ENCODE measurements at places on chromosomes 7 and 10.

GRCh38 chr7:158369866-158370265 lies 217.8 kb downstream of the PTPRN2 start:
- DNase-seq, result no peak

- no peak for DNase-seq
Measured at GRCh38 chr7:3393862-3394261, 92.8 kb downstream of the SDK1 start.

DNA sequence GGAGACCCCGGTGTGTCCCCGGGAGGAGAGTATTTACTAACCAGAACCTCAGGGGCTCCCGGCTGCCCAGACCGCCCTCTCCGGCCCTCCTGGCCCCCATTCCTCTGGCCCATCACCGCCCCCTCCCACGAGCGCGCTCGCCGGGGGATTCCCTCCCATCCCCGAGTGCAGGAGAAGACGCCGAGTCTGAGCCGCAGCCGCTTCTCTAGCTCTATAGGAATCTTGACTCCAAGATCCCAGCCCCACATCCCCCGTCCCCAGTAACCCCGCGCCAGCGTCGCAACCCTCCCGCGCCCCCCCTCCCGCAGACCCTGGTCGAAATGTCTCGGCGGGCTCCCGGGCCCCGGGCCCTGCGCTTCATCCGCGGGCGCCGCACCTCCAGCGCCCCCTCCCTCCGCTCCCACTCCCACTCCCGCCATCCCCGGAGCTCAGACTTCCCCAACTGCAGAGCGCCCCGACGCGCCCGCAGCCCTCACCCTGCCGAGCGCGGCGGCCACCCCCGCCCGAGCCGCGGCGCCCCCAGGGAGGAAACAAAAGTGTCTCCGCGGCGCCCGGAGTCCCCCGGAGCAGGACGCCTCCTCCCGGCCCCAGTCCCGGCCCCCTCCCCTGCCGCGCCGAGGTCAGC lies 541 bp downstream of the ELMO1 start:
- DNase-seq, result peak; percentile 15

DNA sequence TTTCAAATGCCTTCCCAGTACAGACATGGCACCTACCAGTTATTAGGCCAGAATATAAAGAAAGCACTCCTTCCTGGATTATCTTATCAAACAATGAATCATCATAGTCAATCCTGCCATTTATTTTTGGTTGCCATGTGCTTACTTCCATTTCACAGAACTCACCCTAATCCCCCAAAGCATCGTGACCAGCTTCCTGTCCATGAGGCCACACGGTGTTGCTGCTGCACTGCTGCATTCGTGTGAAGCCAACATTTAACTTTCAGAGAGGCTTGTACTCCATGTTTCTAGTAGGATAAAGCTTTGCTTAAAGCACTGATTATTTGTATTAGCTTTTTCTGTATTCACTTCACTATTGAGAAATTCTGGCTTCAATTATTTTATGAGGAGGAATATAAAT lies 14.4 kb downstream of the COL28A1 start:
- no peak for DNase-seq

- no peak for DNase-seq
Measured at GRCh38 chr10:3716093-3716492, 68.9 kb downstream of the KLF6 start.

DNA sequence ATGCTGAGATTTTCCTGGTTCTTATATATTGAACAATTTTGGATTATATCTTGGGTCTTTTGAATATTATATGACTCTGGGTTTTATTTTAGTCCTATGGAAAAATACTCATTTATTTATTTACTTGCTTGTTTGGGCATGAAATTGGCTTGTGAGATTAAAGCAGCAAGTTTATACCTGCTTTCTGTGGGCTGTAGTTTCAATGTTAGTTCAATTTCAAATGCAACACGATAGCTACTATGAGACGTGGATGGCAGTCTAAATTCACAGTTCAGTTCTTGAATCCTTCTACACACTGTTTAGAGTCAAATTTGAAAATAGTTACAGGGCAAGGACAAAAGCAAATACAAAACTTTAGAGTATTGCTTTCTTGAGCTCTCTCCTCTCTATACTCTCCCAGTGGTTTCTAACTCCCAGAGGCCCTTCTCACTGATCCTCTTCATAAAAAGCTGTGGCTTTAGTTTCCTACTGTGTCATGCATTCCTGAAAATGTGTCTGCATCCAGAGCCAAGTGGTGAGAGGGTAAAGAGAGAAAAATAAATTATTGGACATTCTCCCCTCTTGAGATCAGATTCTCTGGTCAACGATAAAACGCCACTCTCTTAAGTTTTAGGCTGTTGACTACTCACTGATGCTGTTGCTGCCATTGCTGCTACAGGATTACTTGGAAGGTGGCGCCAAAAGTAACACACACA lies 34.4 kb downstream of the POLR1F start:
- DNase-seq, result no peak

GRCh38 chr10:124092860-124093773 lies at the start of gene CHST15:
CHST15 (minus strand) TSS chr10:124093598; CDS start chr10:124046212, 47,386 bp downstream.
- DNase-seq, result peak; percentile 61

GRCh38 chr10:86871563-86872183 lies 85.7 kb downstream of the MMRN2 start:
- DNase-seq, result no peak

DNA sequence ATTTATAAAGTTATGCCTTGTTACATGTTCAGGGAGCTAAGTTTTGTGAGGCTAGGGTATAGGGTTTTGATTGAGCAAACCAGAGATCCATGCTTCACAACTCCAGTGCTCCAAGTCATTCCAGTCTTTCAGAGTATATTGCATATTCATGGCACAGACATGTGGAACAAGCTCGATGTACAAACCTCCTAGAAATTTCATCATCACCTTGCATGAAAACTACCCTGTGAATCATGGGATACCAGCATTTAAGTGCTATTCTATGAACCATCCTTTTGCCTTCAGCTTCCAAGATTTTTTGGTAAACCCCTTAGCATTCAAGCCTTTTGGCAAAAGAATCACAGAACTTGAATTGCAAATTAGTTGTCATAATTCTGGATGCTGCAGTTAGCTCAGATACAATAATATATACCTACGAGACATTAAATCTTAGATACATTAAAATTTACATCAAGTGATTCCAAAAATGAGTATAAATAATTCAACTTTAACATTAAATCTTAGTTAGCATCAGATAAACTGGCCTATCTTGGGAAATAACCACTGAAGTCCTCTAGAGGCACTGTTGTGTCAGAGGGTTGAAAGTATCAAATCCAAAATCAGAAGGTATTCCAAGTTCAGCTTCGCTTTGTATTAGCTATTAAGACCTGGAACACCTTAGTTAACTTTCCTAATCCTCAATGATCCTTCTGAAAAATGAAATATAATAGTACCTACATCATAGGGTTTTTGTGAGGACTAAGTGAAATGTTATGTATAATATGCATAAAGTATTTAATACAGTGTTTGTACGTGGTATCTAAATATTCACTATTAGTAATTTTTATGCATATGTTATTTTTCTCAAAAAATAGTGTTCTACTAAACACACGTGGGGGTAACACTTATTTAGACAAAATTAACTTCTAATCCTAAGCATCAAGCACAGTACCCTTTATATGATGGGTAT lies 55.5 kb upstream of the CABCOCO1 start:
- no peak for DNase-seq

DNA sequence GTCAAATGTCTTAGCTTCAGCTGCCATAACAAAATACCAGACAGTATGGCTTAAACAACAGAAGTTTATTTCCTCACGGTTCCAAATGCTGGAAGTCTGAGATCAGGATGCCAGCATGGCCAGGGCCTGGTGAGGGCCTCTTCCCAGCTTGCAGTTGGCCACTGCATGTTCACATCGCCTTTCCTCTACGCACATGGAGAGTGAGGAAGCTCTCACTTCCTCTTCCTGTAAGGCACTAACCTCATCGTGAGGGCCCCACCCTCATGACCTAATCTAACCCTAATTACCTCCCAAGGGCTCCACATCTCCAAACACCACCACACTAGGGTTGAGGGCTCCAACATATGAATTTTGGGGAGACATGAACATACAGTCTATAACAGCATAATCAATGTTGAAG lies 14.4 kb downstream of the ZNF33B start:
- no peak for DNase-seq

GRCh38 chr10:77317221-77317620 lies 320.4 kb downstream of the KCNMA1 start:
- no peak for DNase-seq

DNA sequence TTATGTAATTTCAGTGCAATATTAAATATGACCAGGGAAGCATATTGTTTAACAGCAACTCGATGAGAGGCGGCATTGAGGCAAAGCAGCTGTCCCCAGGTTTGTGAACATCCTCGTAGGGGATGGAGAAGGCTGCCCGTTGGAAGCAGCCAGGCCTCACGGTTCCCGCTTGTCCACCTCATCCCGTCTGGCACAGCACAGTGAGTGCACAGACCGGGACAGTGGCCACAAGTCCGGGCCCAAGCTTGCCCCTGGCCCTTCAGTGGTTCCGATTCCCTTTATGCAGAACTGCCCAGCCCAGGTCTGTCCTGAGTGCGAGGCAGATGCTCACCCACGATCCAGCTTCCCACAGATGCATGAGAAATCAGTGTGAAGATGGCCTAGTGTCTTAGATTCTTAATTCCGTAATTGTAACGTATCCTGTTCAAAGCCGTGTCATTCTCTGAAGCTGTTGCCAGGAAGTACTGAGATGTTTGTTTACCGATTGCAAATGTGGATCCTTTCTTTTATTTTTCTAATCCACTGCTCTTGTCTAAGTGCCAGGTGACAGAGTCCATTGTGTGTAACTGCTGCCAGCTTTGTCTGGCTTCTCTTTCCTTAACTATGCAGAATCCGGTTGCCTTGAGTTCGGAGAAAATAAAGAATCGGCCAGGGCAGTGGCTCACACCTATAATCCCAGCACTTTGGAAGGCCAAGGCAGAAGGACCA lies 35.5 kb downstream of the PFKP start:
- DNase-seq, result no peak

DNA sequence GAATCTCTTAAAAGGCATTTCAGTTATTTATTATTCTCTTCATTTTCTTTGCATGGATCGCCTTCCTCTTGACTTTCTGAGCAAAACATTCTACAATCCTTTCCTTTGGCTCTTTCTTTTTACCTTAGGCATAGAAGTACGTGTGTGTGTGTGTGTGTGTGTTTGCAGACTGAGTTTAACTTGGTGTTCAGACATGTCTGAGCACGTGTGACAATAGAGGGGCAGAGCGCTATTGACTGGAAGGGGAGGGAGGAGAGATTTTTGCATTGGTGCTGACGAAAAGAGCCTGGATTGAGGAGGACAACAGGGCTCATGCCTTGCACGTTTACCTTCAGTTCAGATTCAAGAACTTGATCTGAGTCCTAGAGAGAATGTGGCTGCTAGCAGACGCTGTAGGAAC lies 129.8 kb downstream of the SEC23IP start:
- no peak for DNase-seq

DNA sequence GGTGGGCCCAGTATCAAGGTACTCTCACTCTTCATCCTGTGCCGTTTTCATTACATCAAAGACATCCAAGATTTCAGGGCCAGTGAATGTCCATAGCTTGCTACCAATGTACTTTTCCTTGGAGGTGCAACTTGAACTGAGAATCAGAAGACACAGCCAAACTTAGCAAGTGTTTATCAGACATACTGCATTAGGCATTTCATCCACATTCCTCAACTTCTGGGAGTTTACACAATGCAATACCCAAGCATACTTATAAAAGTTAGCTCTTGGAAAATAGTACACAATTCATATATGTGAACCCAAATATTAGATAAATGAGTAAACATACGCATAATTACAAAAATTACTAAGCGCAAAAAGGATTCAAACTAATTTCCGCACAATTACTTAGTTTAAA lies 216.3 kb upstream of the RHOBTB1 start:
- no peak for DNase-seq

DNA sequence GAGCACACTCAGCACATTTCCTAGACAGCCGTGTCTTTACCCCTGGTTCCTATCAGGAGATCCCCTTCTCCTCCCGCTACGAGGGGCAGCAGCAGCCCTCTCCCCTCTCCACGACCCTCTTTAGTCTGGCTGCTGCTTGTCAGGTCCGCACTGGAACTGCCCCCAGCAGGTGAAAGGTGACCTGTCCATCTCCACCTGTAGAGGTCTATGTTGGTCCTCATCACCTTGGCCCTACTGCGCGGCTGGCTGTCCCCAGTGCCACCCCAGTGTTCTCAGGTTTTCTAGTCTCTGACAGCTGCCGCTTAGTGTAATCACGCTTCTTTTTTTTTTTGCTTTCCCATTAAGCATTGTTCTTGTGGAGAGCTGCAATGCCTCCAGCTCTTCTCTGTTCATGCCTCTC lies 545.7 kb downstream of the SDK1 start:
- DNase-seq, result no peak

DNA sequence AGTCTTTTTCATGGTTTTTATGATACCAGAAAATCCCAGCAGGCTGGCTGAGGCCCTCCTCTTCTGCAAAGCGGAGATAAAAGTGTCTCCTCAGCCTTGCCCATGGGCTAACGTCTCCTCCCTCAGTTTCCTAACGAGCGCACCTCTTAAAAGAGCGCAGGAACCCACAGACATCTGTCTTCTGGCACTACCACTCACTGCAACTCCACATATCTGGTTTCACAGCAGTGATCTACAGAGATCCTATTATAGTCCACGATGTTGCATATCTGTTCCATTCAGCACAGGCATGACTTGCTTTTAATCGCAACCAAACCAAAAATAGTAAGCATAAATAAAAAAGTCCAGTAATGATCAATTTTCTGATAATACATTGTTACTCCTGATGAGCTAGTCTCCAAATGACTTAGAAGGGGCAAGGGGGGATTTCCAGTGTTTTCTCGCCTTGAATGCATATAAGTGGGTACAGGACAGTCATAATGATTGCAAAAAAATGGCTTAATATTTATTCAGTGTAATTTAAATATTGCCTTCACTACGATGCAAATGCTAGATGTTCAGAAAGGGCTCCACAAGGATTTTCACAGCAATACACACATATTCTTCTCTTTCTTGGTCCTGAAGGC lies 20.9 kb downstream of the ANKRD22 start:
- DNase-seq, result no peak

DNA sequence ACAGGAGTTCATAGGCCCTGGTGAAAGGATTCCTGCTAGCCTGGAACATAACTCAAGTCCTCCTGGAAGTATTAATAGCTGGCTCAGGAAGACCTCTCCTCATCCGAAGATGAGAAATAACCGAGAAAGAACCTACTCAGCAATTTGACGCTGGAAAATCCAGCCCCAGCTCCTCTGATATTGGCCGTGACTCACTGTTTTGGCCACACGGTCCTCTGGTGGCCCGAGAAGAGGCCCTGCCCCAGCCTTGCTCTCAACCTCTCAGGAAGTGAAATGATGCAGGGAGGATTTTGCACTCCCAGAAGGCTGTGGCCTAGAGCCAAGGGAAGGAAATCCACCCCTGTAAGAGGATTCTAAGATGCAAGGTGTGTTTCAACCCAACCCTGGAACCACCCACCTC lies 121.6 kb downstream of the MTPAP start:
- DNase-seq, result no peak

- no peak for DNase-seq
Measured at GRCh38 chr10:33674986-33675599, 340.6 kb upstream of the NRP1 start.

DNA sequence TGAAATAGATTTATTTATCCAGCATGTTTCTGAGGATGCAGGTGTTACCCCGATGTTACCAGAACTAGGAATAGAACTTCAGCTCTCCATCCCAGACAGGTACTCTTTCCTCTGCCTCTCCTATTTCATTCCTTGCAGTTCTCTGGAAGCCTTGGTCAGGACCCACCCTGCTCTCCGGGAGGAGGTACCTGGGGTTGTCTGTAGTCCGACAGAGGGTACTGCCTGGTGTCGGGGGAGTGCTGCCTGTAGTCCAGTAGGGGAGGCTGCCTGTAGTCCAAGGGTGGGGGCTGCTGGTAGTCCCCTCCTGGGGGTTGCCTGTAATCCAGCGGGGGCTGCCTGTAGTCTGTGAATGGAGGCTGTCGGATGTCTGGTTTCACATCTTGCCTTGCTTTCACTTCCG lies 328.4 kb downstream of the PHTF2 start:
- no peak for DNase-seq
